ENCODE measurements at places on chromosomes 4 and X.

DNA sequence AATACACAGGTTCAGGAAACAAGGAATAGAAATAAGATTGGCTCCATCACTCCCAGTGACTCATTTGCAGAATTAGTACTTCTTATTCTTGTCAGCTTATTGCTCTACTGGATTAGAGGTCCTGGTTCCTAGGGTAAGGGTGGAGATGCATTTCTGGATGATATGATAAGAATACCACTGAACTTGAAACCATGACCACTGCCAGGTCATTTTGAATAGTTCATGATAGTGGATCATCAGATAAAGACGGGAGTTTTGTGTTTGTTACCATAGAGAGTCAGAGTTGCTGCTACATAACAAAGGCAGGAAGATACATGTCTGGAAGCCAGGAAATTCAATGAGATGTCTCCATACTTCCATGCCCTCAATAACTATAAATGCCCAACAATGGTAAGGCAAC, 109.2 kb upstream of the FAT1 start:
- no peak for DNase-seq

- no peak for DNase-seq
These were observed 2.9 kb downstream of the HPGDS start for GRCh38 chr4:94339779-94340178.

DNA sequence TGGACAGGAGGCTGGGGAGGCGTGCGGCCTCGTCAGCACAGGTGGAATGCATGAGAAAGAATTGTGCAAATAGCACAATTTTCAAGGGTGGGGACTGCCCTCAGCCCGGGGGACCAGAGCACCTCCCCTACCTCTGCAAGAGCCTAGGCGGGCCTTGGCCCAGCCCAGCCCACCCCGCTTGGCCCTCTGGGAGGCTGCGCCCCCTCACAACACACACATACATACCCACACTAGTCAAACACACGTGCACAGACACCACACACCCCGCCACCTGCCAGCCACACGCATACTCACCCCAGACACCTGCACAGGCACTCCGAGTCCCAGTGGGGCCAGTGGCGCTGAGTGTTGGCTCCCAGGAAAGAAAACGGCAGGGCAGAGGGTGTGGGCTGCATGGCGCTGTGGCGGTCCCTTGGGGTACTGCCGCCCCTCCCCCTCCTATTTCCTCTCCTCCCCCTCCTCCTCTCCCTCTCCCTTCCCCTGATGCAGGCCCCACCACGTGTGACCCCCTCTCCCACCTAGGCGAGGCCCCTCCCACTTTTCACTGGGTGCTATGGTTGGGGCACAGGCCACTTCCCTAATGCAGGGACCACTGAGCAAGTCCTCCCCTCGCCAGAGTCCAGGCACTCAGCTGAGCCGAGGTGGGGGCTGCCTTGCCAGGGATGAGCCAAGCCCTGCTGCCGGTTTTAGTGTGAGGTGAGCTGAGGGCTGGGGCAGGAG, 84.5 kb downstream of the FAM53A start:
- DNase-seq, result no peak

DNA sequence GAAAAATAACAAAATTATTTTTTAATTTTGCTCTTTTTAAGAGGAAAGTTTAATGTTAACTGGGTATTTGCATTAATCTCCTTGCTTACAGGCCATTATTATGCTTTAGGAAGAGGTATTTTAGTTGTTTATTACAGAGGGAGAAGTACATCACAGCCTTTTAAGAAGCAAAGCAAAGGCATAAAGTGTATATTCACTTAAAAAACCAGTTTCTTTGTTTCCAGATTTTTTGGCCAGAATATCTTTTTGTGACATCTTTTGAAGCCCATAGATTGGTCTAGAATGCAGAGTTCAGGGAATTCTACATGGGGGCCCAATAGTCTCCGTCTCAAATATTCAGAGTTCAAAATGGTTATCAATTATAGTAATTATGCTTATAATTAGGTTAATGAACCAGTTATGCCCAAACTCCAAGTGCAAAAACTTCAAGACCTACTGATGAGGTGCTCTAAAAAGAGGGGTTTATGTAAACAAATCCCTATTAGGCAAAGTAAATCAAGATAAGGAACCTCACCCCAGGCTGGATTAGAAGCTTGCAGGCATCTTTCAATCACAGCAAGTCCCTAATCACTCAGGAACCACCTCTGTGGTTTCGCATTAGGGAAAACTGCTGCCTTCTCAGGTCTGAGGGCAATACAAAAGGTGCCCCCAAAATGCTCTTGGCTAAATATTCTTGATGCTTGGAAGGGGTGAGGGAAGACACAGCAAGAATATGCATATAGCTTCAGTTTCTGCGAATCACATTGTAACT, 1.4 kb downstream of the CXXC4 start:
- DNase-seq, result no peak

DNA sequence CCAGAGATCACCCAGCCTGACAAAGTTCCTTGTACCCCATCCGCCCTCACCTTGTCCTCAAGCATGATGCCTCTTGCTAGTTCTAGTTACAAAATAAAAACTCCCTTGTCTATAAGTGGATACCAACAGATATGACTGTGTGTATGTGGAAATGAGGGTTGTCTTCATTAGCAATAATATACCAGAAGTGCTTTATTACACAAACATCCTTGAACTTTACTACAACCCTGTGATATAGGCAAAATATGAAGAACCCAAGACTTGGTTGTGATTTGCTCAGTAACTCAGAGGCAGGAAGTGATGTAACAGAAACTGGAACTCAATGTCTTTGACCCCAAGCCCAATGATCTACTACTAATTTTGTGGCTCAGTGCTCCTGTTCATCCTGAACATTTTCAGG, 97.6 kb downstream of the AKAP4 start:
- DNase-seq, result no peak

GRCh38 chr4:147968641-147969040, 236.8 kb downstream of the ARHGAP10 start:
- no peak for DNase-seq

DNA sequence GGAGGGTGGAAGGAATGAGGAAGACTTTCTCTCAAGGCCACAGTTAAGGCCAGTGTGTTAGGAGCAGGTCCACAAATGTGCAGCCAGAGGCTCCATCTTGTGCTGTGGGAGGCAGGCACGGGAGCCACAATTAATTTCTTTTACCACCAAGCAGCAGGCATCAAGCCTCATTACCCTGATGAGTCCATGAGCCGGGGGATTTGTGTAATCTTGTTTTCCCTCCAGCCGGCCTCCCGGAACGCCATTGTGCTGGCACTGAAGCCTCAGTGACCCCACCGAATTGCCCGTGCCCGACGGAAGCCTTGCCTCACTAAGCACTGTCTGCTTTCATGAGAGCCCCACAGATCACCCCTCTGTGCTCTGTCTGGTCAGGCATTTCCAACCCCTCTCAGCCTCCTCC, 154.7 kb upstream of the STX18 start:
- DNase-seq, result no peak

DNA sequence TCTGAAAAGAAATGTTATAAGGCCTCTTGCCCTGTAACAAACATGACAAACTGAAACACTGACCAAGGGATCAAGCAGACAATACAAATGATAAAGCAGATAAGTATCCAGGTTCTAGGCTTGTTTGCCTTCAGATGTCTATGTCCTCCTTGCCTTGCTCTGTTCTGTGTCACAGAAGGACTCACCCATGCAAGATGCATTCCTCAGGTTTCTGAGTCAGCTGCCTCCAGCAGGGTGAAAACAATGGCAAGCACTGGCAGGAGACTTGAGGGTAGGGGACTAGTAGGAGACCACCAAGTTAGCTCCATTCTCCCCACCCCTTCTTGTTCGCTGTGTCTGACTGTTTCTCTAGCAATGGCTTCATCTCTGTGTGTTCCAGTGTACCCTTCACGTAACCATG, 76.6 kb upstream of the CXXC4 start:
- peak; percentile 16 for DNase-seq

DNA sequence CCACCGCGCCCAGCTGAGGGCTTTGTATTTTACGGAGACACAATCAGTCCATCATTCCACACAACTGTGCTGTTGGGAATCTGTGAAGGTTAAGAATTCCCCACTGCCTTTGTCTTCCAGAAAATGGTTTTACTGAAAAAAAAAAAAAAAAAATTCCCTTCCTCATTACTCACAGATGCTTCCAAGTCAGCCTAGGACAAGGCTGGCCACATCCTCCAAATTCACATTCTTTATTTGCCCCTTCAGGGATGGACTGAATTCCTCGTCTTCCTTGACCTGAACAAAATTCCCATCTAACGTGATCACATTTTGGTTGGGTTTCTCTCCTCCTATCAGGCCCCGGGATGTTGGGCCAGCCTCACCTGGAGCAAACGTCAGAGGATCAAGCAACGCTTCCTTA, 130.3 kb downstream of the DHRSX start:
- peak; percentile 35 for DNase-seq

DNA sequence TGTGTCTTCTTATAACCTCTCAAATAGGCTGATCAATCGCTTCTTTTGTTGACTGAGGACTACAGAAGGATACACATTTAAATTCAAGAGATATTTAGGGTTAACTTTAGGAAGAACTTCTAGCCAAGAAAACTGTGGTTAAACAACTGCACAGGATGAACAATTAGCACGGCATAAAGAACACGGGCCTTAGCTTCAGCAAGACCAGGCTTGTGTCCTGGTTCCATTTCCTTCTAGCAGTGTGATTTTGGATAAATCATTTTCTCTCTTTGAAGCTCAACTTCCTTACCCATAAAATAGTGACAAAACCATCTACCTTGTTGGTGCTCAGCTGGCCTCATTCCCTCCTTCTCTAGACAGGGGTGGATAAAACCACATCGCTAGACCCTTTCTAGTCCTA, 117.6 kb downstream of the TSPAN5 start:
- DNase-seq, result no peak

GRCh38 chr4:176453658-176454057, 133.9 kb downstream of the SPCS3 start:
- no peak for DNase-seq

DNA sequence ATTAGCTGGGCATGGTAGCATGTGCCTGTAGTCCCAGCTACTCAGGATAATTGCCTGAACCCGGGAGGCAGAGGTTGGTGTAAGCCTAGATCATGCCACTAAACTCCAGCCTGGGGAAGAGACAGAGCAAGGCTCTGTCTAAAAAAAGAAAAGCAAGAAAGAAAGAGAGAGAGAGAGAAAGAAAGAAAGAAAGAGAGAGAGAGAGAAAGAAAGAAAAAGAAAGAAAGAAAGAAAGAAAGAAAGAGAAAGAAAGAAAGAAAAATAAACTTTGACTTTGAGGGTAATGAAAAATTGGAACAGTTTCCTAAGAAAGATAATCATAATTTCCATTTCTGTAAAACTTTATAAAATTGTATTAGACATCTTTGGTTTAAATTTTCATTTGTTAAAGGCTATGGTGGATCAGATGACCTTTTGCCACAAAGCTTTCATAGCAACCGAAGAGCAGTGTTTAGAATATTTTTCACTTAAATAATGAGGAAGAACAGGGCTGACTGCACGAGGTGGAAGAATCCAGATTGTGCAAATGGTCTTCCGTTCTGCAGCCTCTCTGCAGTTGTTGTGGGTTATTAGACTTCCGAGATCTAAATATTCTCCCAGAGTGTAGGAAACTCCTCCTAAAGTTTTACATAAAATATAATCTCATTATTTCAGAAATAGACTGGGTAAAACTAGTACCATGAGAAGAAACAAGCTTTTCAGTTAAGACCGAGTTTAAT, 55.9 kb downstream of the RBM47 start:
- DNase-seq, result no peak

- DNase-seq, result no peak
These were observed 716.6 kb upstream of the INTU start for GRCh38 chr4:126916049-126916625.

GRCh38 chr4:8651661-8652180, 59.2 kb downstream of the CPZ start:
- no peak for DNase-seq

GRCh38 chr4:176031922-176032321, 33.7 kb upstream of the WDR17 start:
- no peak for DNase-seq

DNA sequence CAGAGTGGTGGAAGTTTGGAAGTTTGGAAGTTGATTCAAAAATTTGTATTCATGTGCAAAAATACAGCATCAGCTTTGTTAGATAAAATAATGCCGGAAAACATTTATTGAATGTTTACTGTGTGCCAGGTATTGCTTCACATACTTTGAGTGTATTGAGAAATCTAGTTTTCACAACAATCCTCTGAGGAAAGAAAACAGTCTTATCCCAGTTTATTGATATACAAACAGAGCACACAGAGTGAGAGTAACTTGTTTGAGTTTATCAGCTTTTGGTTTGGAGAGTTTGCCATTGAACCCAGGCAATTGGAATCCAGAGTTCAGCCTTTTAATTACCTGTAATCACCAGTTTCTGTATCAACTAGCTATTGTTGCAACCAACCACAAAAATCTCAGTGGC, 127.2 kb upstream of the RPS6KA3 start:
- no peak for DNase-seq

DNA sequence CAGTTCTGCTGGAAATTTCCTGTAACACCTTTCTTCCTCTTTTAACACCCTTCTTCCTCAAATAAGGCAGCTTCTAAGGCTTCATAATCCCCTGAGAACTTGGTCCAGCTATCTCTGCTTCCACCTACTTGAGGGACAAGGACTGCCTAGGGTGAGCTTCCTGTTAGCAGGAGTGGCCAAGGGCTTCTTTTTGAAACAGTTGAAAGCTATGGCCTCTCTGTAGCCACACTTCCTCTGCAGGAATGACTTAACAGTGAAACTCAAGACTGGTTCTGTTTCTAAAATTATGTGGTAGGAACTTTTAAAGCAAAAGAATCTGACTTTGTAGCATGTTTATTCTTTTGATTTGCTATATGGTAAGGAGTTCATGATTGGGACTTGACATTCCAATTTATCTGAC, 108.5 kb upstream of the WDR1 start:
- no peak for DNase-seq

DNA sequence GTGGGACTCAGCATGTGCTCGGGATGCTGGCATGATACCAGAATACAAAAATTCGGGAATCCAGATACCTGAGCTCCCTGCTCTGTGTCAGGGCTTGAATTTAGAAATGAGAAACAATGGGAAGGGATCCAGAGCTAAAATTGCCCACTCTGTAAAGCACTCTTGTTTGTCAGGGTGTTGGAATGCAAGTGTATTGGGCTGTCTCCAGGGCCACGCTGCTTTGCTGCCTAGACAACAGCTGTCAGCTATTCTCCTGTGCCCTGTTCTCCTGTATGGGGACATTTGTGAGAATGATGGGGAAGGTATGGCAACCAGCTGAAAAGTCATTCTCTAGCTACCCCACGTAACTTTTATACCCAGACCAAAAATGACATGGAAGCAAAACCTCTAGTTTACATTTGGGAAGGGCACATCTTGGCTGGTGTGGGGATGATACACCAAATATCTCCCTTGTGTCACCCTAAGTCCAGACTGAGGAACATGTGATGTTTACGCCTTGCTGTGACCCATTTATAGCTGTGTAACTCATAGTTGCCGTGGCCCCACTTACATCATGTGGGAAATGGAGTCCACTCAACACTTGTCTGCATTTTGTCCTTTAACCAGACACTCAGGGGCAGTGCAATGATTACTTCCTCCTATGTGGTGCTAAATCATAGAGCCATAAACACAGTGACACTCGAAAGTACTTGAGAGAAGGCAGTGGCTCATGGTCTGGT, 46.6 kb downstream of the SMPX start:
- no peak for DNase-seq

- no peak for DNase-seq
These were observed 2.1 kb upstream of the ARSJ start for GRCh38 chr4:113981591-113981990.
